T-cell (primary cell): ENCODE measurements at places on chromosomes 7 and 10. TPM values are rescaled to one million over a fixed set of nuclear protein-coding genes. Genes with fewer than 3 reads are reported as not detected.

GRCh38 chr10:97926055-97926454 lies 76.4 kb downstream of the GOLGA7B start:
- H3K4me1 ChIP-seq, result no peaks in the 10 kb centered on the region
- no peak overlapping the region for H3K27ac ChIP-seq
- DNase-seq, result no peak
- no peak overlapping the region for H3K4me3 ChIP-seq
- H3K36me3 ChIP-seq, result no peaks in the 10 kb centered on the region
- no peaks in the 10 kb centered on the region for H3K27me3 ChIP-seq

DNA sequence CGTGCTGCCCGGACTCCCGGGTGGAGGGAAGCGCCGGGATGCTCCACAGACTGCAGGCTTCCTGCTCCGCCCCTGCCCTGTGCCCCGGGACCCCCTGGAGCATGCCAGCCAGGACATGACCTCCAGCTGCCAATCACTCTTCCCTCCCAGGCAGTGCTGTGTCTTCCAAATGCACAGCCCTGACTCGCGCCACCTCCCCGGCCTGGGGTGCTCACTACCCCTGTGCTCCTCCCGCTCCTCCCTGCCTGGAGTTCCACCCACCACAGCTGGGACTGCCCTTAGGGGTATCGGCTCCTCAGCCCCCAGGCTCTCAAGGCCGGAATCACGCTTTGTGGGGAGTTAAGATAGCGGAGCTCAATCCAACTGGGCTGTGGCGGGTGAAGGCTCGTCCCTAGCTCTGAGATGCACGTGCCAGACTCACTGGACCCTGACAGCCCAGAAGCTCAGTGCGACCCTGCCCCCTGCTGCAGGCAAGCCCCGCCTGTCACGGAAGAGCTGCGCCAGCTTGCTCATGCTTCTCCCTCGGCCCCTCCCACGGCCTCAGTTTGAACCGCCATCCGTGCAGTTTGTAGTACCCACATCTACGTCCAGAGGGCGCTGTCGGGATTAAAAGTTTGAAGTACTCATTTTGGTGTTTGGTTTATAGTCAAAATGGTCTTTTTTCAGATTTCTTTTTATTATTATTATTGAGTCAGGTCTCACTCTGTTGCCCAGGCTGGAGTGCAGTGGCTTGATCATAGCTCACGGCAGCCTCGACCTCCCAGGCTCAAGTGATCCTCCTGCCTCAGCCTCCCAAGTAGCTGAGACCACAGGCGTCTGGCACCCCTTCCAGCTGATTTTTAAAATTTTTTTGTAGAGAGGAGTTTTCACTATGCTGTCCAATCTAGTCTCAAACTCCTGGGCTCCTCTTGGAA lies 142.5 kb upstream of the TCERG1L start:
- H3K4me1 ChIP-seq, result peaks cover 6% of the 10 kb centered on the region
- DNase-seq, result peak; percentile 36
- H3K36me3 ChIP-seq, result no peaks in the 10 kb centered on the region

CPA2 gene
- total RNA-seq, result not detected

DNA sequence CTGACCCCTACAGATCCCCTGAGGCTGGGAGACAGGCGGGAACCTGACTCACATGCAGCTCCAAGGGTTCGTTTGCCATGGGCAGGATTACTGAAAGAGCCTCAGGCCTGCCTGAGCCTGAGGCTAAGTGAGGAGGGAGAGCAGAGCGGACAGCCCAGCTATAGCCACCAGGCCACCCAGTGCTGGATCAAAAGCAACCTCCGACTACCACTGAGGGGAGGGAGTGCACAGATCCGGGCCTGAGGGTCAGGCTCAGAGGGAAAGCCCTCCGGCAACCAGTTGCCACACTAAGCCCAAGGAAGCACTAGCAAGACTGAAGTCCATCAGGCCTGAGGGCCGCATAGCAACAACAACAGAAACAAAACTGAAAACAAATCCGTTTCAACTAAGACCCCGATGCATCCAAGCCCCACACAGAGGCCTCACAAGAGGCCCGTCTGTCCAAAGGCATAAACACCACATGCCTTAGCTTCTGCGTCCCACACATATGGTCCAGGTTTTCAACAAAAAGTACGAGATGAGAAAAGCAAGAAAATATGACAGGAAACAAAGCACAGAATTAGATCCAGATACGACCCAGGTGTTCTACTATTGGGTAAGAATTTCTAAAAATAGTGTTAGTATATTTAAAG lies 92.5 kb upstream of the VIPR2 start:
- no peaks in the 10 kb centered on the region for H3K4me1 ChIP-seq
- H3K4me3 ChIP-seq, result no peak overlapping the region
- H3K27me3 ChIP-seq, result no peaks in the 10 kb centered on the region
- no peak for DNase-seq
- H3K36me3 ChIP-seq, result no peaks in the 10 kb centered on the region
- no peak overlapping the region for H3K27ac ChIP-seq

GRCh38 chr10:22258471-22258870 lies 40.7 kb upstream of the EBLN1 start:
- no peak for DNase-seq
- H3K27ac ChIP-seq, result no peak overlapping the region
- no peak overlapping the region for H3K4me3 ChIP-seq
- peaks cover 2% of the 10 kb centered on the region for H3K4me1 ChIP-seq
